Kidney (tissue), 22 donors: ENCODE measurements at places on chromosomes 12 and 14.

DNA sequence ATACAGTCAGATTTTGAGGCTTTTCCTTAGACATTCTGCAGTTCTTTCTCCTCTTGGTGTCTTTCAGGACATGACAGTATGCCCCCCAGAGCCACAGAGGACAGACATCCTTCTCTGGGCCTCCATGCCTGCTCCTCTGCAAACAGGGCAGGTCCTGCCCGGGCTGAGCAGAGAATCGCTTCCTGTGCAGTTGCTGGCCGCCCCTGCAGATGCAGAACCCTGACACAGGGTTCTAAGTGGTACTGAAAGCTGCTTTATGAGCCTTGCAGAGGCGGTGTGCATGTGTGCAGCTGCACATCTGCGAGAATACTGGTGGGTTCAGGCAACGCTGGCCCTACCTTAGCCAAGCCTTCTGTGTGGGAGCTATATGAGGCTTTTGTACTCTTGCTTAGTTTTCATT lies 54.5 kb downstream of the FLRT2 start:
- no peak for DNase-seq

GRCh38 chr14:99119554-99120525 lies 152.2 kb downstream of the BCL11B start:
- no peak for DNase-seq

- no peak for DNase-seq
Measured at GRCh38 chr12:75550401-75551240, 39.2 kb upstream of the KRR1 start.

- DNase-seq = peak; percentile 92
Measured at GRCh38 chr12:49345051-49345824, 1.4 kb upstream of the DNAJC22 start.

- DNase-seq = no peak
Measured at GRCh38 chr12:104290320-104290719, 13.2 kb upstream of the EID3 start.

GRCh38 chr12:15956413-15957185 lies 45.5 kb downstream of the DERA start:
- peak; percentile 52 for DNase-seq

GRCh38 chr14:83940253-83940652 lies 1589.7 kb upstream of the FLRT2 start:
- DNase-seq = no peak

DNA sequence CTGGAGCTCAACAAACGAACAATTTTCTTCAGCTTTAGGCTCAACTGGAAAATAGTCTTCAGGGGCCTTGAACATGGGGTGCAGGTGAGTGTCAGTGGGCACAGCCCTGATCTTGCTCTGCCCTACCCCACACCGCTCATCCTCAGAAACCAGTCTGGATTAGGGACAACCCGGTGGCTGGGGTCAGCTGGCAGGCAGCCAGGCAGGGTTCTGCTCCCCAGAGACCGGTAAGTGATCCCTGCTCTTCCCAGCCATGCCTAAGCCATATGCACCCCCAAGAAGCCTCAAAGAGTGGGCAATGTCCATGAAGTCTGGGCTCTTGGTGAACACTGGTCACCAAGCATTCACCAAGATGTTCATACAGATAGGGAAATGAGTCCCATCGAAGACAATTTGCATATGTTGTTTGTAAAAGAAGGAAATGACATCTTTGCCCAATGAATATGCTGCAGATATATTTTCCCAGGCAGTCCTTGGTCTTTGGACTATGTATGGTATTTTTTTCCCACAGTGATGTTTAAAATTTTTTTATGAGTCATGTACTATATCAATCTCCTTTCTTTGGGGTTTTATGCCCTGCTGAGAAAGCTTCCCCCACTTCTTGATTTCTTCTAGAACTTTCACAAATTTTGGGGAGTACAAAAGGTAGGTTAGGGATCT lies 63.9 kb upstream of the VASH1 start:
- DNase-seq = no peak

- DNase-seq = no peak
Measured at GRCh38 chr14:35402323-35403113, 2.0 kb downstream of the NFKBIA start.

DNA sequence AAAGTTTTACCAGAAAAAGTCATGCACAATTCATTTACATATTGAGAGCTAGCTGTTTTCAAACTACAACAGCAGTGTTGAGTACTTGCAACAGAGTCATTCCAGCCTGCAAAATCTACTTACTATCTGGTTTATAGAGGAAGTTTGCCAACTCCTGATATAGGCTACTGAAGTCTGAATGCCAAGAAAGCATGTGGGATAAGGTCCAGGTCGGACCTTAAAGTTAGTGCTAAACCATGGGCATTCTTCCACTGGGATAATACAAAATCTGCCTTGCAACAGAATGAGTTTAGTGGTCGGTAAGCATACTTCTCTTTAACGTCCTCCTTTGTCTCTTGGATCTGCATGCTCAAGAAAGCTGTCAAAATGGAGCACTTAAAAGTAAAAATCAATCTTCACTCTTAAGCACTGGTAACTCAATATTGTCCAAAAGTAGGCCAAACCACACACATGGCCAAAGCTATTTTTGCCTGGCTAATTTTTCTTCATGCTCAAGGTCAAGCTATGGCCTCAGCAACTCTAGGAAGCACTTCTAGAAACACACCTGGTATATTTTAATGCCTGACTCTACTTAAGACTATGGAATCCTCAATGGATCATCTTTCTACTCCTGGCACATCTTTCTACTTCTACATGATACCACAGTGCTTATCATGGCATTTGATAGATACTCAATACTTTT lies 364.9 kb upstream of the KITLG start:
- no peak for DNase-seq

DNA sequence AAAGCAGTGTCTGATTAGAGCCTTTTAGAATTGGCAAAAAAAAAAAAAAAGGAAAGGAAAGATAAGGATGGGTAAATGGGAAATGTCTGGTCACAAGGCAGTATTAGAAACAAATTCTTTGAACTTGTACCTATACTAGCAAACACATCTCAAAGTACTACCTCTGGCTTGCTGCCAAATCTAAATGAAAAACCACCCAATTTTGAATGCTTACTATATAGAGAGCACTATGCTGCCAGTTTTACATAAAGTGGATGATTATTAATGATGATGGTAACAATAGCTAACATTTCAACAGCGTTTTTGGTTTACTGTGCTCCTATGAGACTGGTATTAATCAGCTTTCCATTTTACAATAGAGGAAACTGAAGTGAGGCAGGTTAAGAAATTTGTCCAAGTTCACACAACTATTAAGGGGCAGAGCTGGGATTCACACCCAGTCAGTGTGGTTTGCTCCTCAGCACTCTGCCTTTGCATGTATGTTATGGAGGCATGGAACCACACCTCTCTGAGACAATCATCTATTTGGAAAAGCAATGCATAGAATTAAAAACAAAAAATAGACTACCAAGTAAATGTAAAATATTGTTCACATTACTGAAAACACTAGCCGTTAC lies 34.2 kb downstream of the ATP2B1 start:
- no peak for DNase-seq

GRCh38 chr12:128864516-128865186 lies 11.4 kb downstream of the GLT1D1 start:
- DNase-seq = no peak

GRCh38 chr14:61132894-61133293 lies 148.2 kb downstream of the TMEM30B start:
- DNase-seq = no peak

DNA sequence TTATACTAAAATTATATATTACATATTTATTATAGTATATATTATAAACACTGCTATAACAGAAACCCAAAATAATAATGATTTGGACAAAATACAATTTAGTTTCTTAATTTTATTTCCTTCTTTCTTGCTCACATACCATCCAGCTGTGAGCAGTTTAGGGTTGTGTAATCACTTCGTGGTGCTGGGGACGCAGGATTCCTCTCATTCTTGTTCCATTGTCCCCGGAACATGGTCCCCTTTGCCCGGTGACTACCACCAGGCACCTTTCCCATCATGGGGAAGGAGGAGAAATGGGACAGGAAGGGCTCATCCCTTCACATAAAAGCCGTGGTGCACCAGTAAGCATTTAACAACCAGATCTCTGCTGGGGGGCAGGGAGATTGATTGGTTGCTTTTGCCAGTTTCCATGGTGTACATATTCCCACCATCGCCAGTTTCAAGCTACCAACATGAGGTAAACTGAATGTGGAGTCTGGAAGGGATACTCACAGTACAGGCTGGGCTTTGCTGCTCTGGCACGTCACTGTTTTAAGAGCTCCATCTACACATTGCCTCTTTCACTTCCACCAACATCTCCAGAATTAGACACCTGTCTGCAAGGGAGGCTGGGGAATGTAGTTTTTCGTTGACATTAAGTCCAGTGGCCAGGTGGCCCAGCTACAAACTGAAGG lies 191.5 kb downstream of the TMEM132C start:
- no peak for DNase-seq

- peak; percentile 99 for DNase-seq
Measured at GRCh38 chr12:52032804-52033445, 18.3 kb upstream of the NR4A1 start.

DNA sequence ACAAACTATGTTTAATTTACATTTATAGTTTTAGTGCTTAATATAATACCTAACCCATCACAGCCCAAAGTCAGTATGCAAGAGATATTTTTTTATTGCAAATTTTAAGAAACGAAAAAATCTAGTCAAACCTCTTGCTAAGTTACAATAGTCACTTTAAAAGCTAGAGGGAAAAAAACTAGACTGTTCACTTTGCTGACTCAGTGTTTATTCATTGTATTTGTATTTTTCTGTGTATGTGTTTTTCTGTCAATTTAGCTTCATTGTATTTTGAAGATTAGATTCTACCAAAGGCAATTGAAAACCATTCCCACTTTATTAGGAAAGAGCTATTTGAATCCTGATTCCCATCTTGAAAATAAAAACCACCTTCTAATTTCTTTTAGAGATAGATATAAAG lies 891.5 kb downstream of the SLC16A7 start:
- no peak for DNase-seq

DNA sequence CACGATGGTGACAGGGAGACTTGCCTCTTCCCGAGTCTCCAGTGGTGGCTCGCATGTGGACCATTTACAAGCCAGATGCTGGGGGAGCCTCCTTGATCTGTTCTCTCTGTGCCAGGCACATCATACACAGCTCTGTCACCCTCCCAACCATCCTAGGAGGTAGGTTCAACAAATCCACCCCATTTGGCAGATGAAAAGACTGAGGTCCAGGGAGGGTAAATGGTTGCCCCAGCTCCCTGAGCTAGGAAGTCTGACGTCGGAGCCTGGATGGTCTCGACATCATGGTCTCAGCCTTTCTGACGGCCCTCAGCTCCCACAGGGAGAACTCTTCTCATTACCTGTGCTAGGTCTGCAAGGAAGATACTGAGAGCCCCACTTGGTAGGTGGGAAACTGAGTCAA lies 189.6 kb downstream of the RBM19 start:
- DNase-seq = no peak

DNA sequence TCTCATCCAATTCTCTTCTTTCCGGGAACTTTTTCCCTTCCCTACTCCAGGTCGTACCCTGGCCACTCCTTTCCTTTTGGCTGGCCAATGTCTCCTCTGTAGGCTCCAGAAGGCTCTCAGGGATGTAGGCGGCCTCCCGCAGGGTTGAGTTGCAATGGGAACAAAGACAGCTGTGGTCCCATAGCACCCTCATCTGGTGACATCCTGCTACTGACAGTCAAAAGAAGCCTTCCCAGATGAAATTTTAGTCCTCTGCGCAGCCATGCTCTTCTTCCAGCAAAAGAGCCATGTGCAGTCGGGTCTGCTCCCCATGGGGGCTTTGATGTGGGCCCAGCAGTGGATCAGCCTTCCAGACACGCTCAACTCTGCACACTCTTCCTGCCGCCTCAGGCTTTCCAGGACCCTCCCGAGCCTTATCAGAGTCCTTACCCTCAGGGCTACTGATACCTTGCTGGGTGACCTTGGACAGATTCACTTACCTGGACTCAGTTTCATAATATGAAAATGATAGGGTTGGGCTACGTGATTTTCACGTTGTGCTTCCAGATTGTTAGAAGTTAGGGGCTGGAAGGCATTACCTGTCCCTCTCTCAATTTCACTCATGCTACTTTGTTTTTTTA lies 5.5 kb upstream of the CELA1 start:
- DNase-seq = no peak

DNA sequence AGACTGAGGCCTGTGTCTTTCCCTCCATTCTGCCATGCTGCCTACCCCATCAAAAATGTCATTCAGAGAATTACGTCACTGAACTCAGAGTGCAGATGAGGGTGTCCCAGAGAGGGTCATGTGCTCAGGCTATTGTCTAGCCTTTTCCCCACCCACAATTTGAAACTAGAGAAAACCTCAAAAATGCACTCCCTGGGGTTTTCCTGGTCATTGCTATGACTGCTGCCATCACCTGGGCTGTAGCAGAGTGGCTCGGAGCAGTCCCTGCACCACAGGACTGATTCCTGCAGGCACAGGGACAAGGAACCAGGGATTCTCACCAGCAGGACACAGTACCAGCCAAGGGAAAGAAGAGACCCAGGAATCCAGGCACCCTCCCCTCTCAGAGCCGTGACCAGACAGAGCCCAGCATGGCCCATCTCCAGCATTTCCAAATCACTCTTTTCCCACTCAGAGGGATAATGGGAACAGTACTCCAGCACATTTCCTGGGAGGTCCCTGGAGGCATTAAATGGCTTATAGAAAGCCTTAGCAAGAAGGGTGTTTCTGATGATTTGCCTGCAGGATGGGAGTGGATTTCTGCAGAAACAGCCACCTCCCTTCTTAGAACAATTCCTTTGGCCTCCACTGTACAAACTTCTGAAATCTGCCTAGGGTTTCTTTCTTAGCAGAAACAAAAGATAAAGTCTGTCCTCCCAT lies 45.9 kb downstream of the VWF start:
- no peak for DNase-seq

DNA sequence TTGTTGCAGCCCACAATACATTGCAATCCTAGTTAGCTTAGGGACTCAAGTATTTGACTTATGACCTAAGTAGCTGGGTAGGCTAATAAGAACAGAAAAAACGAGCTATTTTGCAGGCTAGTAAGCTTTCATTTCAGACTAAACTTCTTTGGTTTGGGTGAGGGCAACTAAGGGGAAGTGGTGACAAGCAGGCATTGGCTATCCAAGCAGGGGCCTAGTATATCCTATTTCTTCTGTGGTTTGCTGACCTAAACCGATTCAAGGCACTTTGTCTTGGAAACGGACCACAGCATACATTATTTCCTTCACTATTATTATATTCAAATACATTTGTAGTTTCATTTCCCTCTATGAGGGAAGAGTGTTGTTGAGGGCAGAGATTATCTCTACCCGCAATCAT lies 21.6 kb upstream of the SLC5A8 start:
- no peak for DNase-seq
